ENCODE measurements at places on chromosomes 16 and 17.

DNA sequence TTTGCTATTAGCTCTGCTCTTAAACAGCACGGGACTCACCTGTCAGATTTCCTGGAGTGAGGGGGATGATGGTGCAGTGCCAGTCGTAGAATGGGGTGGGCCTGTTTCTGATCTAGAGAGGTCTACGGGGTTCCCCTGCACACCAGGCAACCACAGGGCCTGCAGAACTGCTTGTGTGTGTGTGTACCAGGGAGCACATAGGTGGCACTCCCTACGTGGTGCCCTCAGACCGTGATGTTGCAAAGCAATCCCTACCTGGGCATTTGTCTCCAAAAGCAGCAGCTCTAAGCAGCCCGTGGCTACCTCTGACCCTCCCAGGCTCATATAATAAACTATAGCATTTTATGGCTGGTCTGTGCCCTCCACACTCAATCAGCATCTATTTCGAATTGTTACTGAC lies 38.5 kb downstream of the MPRIP start:
- no peaks in the 10 kb centered on the region for H3K4me1 ChIP-seq
- peaks cover 3% of the 10 kb centered on the region for H3K36me3 ChIP-seq
- H3K4me3 ChIP-seq: no peak overlapping the region
- DNase-seq: no peak

- no peak overlapping the region for H3K27ac ChIP-seq
- no peaks in the 10 kb centered on the region for H3K36me3 ChIP-seq
- no peak overlapping the region for H3K4me3 ChIP-seq
Measured at GRCh38 chr17:71202449-71202848, 918.4 kb upstream of the SOX9 start.

GRCh38 chr16:47626246-47626645 lies 165.1 kb downstream of the PHKB start:
- no peak overlapping the region for H3K4me3 ChIP-seq
- peaks cover 17% of the 10 kb centered on the region for H3K36me3 ChIP-seq
- no peak overlapping the region for H3K27ac ChIP-seq

DNA sequence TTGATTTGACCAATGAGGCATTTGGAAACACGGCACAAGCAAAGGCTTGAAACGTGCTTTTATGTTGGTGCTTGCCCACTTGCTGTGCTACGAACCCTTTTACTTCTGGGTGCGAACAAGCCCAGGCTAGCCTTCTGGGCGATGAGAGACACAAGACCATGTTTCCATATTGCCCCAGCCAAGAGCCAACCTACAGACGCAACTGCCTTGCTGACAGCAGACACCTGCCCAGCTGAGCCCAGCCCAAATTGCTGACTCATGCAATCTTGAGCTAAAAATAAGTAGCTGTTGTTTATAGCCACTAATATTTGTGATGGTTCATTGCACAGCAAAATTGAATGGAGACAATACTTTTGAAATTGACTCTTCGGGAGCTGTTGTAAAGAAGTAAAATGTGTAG lies 464.5 kb downstream of the WWOX start:
- H3K4me3 ChIP-seq: no peak overlapping the region
- H3K4me1 ChIP-seq: peaks cover 8% of the 10 kb centered on the region
- no peak overlapping the region for H3K27ac ChIP-seq
- no peak for DNase-seq

GRCh38 chr17:74821655-74822334 lies 37.9 kb downstream of the GRIN2C start:
- no peaks in the 10 kb centered on the region for H3K4me1 ChIP-seq
- DNase-seq: no peak
- no peak overlapping the region for H3K4me3 ChIP-seq
- no peak overlapping the region for H3K27ac ChIP-seq
- H3K27me3 ChIP-seq: no peaks in the 10 kb centered on the region

DNA sequence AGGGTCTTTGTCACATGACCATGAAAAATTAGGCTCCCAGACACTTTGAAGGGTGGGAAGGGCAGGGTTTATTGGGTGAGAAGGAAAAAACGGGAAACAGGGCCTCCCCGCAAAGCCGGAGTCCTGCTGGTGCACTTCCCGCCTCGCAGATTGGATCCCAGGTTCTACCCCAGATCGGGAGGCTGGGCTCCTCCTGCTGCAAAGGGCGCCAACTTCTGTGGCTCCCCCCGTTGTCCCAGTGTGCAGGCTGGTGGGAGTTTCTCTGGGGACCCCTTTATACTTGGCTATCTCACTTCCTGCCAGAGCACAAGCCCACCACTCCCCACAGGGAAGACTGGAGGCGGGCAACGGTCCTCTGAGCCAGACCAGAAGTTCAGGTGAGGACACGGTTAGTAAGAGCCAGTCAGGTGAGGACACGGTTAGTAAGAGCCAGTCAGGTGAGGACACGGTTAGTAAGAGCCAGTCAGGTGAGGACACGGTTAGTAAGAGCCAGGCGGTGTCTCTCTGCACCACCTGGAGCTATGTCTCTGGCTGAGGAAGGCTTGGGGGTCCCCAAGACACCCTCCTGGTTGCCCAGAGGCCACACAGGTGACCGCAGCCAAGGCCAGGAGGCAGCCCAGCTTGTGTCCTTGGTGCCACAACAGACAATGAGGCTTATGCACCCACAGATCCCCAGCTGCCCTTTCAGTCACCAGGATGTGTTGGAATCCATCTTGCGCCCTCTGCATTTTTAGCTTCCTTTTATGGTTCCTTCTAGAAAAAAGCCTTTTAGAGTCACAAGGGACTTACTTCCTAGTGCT lies 48.1 kb upstream of the CHMP6 start:
- H3K27me3 ChIP-seq: no peaks in the 10 kb centered on the region
- peaks cover 20% of the 10 kb centered on the region for H3K36me3 ChIP-seq
- DNase-seq: no peak
- no peak overlapping the region for H3K4me3 ChIP-seq

DNA sequence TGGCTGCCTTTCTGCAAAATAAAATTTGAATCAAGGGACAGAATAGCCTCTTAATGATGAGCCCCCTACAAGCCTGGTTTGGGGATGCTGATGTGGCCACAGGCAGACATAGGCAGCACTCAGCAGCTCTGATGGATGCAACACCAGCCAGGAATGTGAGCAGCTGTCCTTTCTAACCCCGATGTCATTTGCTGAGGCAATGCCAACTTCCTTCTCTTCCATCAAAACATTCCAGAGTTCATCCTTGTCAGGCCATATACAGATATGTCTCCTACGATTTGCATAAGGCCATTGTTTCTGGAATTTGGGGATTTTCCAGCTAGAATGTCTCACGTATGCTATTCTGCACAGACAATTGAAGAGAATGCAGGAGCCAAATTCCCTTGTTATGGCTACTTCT lies 52.1 kb upstream of the MYOCD start:
- H3K27me3 ChIP-seq: no peaks in the 10 kb centered on the region
- no peak overlapping the region for H3K27ac ChIP-seq
- H3K4me3 ChIP-seq: no peak overlapping the region
- H3K4me1 ChIP-seq: no peaks in the 10 kb centered on the region
- H3K36me3 ChIP-seq: peaks cover 1% of the 10 kb centered on the region

DNA sequence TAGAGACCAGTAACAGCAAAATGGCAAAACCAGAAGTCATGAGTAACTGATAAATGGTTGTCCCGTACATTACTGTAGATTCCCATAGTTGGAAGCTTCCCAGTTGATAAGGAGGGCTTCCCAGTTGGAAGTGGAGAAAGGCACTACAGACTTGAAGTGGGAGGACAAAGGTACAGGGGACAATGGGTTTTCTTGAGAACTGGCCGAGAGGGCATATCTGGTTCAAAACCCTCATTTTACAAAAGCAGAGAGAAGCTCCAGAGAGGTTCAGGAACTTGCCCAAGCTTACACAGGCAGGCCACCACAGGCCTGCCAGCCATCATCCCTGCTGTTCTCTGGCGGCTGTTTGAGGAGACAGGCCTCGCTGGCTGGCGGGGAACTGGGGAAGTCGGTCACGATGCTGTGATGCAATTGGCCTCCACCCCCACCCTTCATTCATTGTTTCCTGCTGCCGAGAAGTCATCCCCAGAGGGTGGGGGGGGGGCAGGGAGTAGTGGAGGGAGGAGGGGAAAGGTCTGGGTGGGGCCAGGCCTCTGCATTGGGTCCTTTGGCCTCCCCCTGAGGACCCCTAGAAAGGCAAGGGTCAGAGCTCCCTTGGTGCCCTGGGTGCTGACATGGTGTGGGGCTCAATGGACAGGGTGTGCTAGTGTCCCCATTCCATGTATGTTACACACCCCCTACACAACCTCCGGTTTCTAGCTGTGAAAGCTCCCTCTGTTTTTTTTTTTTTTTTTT lies 3.0 kb downstream of the UBALD2 start:
- H3K27me3 ChIP-seq: no peaks in the 10 kb centered on the region
- peak; percentile 80 for DNase-seq
- peaks cover 50% of the 10 kb centered on the region for H3K4me1 ChIP-seq
- H3K27ac ChIP-seq: peak overlapping the region; percentile 96
- peak overlapping the region; percentile 88 for H3K4me3 ChIP-seq
